ENCODE measurements at places on chromosomes 5 and 9.

DNA sequence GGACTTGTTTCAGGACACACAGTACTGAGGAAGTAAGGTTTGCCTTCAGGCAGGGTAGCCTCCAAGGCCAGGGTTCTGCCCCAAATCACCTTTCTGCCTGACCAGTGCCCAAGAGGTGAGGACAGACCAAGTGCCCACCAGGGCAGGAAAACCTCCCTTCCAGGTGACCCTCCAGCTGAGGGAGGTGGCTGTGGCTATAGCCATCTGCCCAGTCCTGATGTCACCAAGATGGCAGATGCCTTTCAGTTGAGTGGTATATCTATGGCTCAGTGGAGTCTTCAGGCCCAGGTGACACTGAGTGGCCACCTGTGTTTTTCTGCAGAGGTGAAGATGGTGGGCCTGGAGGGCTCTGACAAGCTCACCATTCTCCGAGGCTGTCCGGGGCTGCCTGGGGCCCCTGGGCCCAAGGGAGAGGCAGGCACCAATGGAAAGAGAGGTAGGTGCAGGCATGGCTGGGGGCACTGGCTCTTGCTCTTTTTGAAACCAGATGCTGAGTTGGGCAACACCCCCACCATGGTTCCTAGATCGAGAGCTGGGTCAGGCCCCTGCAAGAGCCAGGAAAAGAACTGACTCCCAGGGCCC, 1.7 kb downstream of the FCN2 start:
- no peak for DNase-seq

- DNase-seq, result no peak
Observed at GRCh38 chr5:91223886-91224285, 159.2 kb downstream of the ARRDC3 start.

GRCh38 chr9:132881826-132882225, 3.1 kb downstream of the SPACA9 start:
- no peak for DNase-seq

GRCh38 chr5:95572016-95572415, 17.1 kb downstream of the ARSK start:
- DNase-seq, result no peak

- no peak for DNase-seq
Observed at GRCh38 chr5:93078082-93079038, 502.7 kb downstream of the NR2F1-AS1 start.

DNA sequence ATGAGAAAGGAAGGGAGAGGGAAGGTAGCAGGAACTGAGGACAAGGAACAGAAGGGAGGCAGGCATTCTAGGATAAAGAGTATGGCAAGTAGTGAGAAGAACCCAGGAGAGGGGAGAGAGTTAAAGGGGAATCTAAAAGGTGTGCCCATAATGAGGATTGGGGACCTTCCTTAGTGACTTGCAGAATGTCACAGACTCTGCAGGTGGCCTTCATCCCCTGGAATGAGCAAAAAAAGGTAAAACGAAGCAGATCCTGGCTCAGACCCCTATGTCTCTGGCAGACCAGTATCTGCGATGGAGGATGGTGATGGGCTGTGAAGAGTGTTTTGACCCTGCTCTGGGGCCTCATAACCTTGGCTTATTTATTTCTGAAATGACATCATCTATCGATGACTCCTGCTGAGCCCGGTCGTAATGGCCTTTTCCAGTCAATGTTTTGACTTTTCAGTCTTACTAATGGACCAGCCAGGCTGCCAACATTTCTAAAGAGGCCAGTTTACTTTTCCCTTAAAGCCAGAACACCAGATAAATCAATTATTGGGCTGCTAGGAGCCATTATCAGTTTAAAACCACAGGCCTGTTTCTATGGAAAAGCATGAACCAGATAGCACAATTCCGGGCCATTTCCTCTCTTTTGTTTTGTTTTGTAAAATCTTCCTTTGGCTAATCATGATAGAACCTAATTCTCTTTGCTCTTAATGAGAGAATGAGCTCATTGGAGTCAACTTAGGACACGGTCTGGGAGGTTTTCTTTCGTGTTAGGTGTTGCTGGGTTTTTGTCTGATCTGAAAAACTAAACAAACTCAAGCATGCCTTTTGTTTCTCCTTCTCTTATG, 3.1 kb downstream of the TMOD1 start:
- DNase-seq, result no peak

- no peak for DNase-seq
Observed at GRCh38 chr9:101571114-101571513, 23.7 kb downstream of the PPP3R2 start.

GRCh38 chr5:167708449-167708848, 583.0 kb upstream of the WWC1 start:
- DNase-seq, result no peak

- DNase-seq, result no peak
Observed at GRCh38 chr5:176513788-176514187, 23.4 kb downstream of the RNF44 start.

DNA sequence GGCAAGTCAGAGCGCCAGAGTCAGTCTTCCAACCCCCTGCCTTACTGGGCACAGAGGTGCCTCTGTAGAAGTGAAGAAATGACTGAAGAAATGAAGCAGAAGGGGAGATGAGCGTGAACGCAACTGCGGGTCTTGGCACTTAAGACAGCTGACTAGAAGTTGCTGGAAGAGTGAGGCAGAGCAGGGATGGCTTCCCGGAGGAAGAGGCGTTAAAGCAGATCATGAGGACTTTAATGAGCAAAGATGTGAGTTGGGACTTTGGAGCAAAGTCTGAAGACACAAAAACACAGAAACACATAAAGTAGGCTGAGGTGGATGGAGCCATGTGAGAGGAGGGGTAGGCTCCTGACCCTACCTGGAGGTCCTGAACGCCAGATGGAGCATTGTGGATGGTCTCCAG, 7.2 kb downstream of the AQP3 start:
- DNase-seq, result no peak

- no peak for DNase-seq
Observed at GRCh38 chr5:148387325-148387724, 3.6 kb downstream of the FBXO38 start.

DNA sequence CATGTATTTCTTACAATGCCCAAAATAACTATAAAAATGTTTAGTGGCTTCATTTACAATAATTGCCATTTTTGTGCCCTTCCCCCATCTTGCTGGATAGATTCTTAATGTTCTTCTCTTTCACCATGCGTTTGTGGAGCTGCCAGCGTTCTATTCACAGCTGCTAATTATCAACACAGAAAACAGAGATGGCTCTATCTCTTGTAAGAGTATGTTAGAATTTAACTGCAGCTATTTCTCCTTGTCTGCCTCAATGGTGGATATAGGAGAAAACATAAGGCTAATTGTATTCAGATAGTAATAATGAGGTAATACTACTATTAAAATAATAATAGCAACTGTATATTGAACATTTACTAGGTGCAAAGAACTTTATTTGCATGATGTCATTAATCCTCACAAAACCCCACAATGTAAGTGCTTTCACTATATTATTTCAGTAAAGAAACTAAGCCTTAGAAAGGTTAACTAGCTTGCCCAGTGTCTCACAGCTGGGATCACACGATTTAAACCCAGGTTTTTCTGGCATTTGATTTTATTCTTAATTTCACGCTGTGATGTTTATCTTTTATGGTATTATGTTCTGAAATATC, 50.1 kb downstream of the JAKMIP2 start:
- DNase-seq, result no peak

DNA sequence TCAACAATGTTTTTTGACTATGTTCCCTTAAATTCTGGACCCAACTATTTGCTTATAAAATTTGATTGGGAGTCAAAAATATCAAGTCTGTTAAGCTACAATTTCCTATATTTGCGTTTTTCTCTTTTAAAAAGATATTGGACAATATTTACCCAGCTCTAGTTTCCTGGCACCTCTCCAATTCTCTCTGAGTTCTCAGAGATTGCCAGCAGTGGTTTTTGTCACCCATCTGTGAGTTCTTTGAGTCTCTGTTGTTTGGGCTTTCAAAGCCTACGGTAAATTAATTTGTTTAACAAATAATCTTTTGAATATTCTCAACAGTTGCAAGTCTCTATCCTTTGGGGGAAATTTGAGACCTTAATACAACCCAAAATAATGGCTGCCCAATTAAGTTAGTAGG, 174.2 kb upstream of the PUM3 start:
- no peak for DNase-seq

DNA sequence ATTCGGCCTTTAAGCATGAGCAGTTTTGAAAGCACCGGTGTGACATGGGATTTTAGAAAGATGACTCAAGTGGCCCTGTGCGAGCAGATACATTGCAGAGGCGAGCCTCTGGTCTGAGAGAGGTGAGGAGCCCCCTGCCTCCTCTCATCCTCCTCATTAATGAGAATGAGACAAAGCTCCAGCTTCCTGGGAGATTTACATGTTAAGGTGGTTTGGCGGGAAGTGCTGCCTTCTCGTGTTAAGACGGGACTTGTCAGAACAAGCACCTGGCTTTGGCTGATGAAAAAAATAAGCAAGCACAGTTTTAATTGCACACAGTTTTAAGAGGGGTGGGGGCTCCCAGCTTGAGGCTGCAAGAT, 68.1 kb downstream of the ACTL7B start:
- no peak for DNase-seq

DNA sequence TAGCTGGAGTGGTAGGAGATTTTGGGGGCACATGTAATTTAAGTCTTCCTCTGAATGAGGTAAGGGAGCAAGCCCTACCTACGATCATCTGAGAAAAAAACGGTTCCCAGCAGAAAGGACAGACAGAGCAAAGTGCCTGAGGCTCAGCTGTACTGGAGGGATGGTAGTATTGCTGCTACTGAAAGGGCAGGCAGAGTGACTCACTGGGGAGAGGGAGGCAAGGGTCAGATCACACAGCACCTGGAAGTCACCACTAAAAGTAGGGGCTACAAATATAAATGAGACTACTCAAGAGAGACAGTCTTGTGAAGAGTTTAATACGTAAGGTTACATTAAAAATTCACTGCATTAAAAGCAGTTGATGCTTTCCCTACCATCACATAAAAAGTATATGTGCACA, 75.9 kb downstream of the NFIB start:
- no peak for DNase-seq

- DNase-seq, result no peak
Observed at GRCh38 chr9:91761362-91761761, 188.7 kb downstream of the ROR2 start.

- peak; percentile 24 for DNase-seq
Observed at GRCh38 chr9:108551030-108551841, 304.6 kb downstream of the ACTL7B start.

DNA sequence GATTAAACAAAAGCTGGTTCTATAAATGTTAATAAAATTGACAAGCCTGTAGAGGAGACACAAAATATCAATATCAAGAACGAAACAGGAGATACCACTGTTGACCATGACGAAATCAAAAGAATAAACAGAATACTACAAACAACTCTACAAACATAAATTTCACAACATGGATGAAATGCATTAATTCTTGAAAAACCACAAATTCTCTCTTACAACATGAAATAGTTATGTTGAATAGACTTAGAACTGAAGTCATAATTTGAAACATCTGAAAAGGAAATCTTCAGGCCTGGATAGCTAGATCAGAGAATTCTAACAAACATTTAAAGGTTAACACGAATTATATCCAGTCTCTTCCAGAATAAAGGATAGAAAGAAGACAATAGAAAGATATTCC, 6.9 kb upstream of the SPATA31C1 start:
- no peak for DNase-seq

DNA sequence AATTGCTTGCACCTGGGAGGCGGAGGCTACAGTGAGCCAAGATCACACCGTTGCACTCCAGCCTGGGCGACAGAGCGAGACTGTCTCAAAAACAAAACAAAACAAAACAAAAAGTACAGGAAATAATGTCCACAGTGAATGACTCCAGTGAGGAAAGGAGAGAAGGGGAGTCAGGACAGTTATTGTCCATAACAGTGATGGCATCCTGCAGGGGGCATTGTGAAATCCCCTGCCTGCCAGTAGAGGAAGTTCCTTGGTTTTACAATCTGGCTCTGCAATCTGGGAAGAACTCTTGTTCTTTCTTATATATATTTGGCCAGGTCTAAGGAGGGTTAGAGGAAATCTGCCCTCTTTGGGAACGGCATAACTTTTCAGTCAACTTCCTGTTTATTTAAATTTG, 8.2 kb downstream of the SH3GL2 start:
- no peak for DNase-seq

- DNase-seq, result peak; percentile 74
Observed at GRCh38 chr5:669111-669841, 23.9 kb downstream of the TPPP start.

- DNase-seq, result no peak
Observed at GRCh38 chr9:126608551-126608950, 5.2 kb upstream of the LMX1B start.

GRCh38 chr5:60503771-60504170, 196.2 kb downstream of the DEPDC1B start:
- DNase-seq, result no peak

- DNase-seq, result no peak
Observed at GRCh38 chr5:7902201-7902600, 33.3 kb downstream of the MTRR start.

- DNase-seq, result no peak
Observed at GRCh38 chr9:127163409-127163808, 41.0 kb upstream of the ANGPTL2 start.

DNA sequence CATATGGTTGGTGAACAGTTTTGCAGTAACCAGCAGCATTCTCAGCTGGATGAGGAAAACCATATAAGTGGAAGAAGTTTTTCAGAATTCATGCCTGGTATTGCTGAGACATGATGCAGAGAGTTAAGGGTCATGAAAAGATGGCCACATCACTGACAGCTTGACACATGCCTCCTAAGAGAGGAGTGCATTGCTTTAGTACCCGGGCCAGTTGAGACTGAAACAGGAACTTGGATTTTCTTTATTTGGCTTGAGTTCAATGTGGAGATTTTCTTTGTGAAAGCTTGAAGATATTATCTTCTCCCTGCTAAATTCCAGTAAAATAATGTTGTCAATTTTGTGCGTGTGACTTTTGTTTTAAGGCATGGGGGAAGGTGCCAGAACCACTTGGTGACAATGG, 35.8 kb downstream of the HACD4 start:
- no peak for DNase-seq

- no peak for DNase-seq
Observed at GRCh38 chr9:103183701-103184171, 188.6 kb downstream of the CYLC2 start.

- no peak for DNase-seq
Observed at GRCh38 chr9:19927560-19927959, 138.7 kb upstream of the SLC24A2 start.

DNA sequence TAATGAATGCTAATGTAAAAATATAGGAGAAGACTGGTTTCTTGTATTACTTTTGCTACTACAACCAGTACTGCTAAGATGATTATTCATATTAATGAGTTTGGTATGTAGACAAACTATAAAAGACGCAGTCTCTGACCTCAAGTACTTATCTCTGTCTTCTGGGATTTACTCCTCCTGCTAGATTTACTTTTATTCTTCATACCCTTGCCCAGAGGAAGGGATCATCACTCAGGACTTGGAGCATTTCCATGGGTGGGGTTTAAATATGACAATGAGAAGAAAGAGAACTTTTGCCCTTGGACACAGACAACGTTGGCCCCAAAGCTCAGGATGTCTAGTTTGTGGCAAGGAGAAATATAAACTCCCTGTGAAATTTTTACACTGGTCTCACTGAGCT, 126.1 kb downstream of the BNC2 start:
- no peak for DNase-seq

DNA sequence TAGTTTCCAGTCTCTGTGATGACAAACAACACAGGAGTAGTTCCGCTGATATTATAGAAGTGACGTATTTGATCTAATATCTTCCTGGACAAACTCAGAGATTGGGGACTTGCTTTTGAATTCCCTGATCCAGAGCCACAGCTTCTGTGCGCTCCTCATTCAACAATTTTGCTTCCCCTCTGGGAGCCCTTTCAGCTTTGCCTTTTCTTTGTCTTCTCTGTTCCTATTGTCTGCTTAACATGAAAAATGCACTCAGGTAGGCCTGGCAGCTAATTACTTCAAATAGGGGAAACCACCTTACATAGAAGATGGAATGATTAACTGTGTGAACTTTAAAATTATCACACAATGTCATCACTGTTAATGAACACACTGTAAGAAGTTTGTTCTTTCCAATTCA, 192.9 kb downstream of the EPB41L4A start:
- no peak for DNase-seq
